Activated naive CD8-positive, alpha-beta T cell treated with anti-CD3 and anti-CD28 coated beads for 36 hours (primary cell): ENCODE measurements at places on chromosomes 1 and 21.

DNA sequence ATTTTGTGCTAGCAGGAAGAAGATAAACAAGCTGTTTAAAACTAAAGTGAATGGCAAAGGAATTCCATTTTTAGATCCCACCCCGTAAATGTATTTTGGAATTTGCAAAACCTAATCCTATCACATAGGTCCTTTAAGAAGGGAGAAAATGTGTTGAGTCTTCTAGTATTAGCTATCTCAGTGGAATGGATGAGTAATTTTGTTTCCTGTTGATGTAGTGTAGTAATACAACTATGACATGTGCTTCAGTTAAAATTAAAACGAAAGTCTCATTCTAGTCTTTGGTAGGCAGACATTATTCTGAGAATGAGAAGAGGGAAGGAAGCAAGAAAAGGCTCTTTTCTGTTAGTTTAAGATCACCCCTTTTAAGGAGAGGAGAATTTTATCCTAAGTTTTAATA lies 265.9 kb upstream of the C1orf105 start:
- no peak for DNase-seq

GRCh38 chr21:31484219-31484618 lies 140.2 kb upstream of the TIAM1 start:
- no peak for DNase-seq

DNA sequence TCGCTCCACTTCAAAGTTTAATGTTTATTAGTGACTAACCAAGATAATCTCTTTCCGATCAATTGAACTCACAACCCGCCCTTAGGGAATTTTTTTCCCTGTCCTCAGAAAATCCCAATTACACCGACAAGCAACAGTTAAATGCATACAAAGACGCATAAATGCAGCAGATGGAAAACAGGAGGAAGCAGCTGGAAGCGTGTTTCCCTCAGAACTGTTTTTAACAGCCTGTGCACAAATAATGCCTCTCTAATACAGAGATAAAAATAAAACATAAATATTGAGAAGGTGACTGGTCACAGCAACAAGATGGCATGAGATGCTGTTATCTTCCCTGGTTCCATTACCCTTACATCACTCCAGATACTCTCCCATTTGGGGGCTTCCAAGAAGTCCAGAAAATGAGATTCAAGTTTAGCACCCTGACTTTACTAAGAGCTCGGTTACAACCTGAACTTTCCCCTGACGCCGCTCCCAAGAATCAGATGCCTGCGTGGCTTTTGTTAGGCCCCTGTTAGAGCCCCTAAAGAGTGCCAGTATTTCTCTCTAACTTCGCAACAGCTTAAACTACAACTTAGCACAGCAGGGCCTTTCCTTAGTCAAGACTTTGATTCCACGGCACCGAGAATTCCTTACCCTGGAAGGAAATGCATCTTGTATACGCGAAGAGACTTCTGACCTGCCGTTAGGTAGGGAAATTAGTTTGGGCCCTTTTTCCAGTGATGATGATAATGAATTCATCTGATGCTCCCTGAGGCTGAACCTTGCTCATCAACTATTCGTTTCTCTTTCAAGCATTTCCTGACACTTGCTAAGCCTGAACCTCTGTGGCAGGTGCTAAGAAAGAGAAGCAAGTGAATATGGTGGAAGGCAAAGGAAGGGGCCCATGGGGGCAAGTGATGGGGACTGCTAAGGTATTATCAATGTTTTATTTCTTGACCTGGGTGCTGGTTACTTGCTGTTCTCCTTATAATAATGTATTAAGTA lies 137.7 kb upstream of the SMYD2 start:
- no peak for DNase-seq

- peak; percentile 38 for DNase-seq
Observed at GRCh38 chr21:43893536-43894205, 28.6 kb downstream of the AGPAT3 start.

- no peak for DNase-seq
Observed at GRCh38 chr21:36965720-36966065, 776 bp downstream of the HLCS start.

- no peak for DNase-seq
Observed at GRCh38 chr1:195481293-195481692, 1126.9 kb downstream of the KCNT2 start.

DNA sequence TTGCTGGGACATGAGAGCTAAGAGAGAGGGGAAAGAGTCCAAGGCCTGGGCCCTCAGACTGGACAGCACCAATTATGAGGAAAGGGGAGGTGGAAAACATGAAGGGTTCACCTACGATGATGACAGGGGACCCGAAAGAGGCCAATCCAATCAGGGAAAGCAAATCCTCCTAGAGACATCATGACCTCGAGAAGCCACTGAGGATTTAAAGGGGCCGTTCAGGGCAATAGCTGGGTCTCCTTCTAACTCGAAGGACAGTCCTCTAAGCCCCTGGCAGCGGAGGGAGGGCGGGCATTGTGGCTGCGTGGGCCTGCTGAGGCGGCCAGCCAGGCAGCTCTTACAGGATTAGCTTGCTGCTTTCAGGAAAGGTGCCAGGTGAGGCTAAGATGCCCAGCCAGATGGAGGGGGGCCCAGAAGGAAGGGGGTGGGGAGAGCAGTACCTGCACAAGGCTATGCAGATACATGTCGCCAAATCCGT lies 7.4 kb downstream of the MEF2D start:
- DNase-seq: no peak

GRCh38 chr1:87826681-87827251 lies 498.1 kb downstream of the LMO4 start:
- no peak for DNase-seq

GRCh38 chr1:220748936-220749335 lies 814 bp downstream of the MTARC2 start:
- DNase-seq: no peak

GRCh38 chr1:185284116-185284515 lies 32.9 kb downstream of the IVNS1ABP start:
- DNase-seq: no peak

- no peak for DNase-seq
Observed at GRCh38 chr1:204401730-204402129, 9.9 kb downstream of the PPP1R15B start.

DNA sequence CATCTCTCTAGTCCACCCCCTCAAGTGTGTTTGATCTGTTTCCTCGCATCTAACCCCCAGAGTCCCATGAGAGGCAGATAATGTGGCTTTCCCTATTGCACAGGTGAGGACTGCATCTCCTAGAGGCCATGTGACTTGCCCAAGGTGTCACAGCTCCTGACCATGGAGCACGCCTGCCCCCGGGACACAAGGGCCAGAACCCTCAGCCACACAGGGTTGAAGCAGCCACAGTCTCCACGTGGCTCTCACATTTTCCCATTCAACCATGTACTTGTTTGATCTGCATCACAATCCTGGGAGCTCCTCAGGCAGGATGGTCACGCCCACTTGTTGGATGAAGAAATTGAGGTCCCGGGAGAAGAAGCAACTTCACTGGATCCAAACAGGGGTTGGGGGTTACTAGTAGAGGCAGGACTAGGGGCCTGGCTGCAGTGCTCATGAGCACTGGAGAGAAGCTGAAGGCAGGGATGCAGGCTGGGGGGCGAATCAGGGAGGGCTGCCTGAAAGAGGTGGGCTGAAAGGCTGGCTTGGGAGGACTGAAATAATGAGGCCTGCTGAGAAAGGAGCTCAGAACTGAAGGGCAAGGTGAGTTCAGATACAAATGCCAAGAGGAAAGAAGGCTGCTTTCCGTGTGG lies 207.9 kb downstream of the PTPRU start:
- no peak for DNase-seq

DNA sequence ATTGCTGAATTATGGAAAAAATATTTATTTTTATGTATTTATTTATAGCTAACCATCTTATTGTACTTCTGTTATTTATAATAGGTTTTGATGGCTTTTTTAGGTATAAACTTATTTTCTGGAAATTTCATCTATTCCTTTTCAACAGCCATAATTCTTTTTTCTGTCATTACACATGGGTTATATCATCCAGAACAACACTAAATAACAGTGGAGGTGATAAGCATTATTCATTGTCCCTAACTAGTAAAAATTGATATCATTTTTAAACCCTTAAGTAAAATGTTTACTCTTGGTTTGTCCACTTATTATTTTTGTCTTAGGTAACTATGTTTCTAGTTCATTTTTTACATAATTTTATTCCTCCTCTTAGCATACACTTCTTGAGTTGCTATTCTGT lies 309.1 kb downstream of the USH2A start:
- no peak for DNase-seq

DNA sequence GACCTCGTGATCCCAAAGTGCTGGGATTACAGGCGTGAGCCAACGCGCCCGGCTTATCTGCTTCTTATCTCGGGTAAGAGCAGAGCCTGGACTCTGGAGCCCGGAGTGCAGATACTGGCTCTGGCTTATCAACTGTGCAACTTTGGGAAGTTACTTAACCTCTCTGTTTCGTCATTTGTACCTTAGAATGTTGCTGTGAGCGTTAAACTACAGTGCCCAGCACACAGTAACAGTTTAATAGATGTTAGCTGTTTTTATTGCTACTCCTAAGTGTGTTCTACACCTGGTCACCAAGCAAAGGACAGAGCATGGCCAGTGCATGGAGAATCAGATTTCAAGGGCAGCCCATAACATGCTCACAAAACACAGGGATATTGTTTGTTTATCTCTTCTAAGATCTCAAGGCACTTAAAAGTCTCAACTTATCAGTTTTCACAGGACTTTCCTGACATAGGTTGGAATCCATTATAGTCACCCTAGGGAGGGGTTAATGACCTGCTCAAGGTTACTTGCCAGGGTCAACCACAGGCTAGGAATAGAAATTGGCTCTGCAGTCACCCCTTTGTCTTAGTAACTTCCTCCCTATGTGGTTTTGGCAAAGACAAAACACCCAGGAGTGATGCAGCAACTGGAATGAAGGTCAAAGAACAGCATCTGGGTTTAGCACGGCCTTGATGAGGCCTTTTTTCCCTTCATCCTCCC lies 22.5 kb upstream of the SRP9 start:
- DNase-seq: no peak

DNA sequence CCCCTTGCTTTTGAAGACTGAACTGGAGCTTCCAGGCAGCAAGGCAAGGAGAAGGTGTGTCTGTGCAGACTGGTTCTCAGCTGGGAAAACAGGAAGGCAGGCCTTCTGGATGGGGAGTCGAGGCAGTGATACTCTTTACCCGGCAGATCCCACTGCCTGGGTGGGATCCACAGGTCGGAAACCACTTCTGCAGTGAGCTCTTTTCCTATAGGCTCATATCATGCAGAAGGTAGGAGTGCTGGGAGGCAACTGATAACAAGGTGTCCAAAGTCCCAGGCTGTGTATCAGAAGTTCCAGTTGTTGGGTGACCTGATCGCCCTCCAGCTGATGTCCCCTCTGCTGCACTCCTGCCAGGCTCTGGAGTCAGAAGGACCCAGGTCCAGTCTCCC lies 17.1 kb downstream of the ACOT11 start:
- no peak for DNase-seq

DNA sequence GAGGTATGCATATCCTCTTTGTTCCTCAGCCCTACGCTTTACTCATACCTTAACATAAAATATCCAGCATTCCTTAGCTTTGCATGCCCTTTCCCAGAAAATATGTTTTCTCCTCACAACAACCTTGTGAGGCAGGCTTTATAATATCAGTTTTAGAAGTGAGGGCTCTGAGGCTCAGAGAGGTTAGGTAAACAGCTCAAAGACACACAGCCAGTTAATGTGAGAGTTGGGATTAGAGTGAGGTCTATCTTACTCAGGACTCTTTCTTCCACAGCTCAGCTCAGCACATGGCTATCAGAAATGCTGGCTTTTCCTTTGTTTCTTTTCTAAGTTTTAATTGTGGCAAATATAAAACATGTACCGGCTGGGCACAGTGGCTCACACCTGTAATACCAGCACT lies 27.9 kb downstream of the CSF1 start:
- no peak for DNase-seq

DNA sequence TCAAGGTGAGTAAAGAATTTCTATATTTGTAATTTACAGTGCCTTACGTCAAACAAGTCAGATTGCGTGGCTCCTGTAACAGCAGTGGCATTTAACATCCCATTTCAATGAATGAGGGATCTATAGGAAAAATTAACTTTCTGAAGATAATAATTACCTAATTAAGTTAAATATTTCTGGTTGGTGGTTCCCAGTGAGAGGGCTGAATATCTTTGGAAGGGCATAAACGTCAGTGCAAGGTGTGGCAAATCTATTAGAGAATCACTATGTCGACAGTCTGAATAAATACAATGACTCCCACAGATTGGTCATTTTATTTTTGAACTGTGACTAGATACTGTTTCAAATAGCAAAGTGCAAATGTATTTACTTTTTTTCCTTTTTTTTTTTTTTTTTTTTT lies 80.0 kb downstream of the S1PR1 start:
- no peak for DNase-seq

DNA sequence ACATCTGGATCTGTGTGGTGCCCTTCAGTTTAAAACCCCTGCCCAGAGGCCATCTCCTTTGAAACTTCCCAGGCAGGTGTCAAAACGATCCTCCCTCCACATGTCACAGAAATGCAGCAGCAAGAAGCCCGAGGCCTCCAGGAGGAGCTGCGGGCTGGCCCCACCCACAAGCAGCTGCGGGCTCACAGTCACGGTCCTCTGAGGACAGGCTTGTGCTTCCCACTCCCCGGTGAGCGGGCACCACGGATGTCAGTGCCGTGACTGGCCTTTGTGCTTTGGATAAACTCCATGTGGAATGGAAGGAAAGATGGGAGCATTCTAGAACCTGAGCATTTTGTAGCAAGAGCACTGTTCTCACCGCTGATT lies 65.8 kb downstream of the SIK1 start:
- DNase-seq: peak; percentile 29

DNA sequence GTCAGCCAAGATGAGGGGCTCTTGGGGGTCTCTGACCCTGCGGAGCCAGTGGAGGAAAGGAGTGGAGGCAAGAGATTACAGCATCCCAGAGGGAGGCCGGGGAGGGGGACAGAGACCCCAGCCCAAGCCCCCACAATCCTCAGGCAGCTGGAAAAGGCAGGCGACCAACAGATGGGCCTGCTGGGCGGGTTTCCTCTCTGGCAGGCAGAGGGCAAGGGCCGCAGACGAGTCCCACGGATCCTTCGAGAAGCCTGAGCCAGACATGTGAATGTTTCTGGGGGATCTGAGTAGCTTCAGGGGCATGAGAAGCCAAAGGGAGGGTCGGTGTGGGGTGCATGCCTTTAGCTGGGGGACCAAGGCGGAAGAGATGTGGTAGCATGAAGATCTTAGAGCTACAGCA lies 2.1 kb upstream of the PLEKHA6 start:
- DNase-seq: no peak

- DNase-seq: no peak
Observed at GRCh38 chr1:40392221-40392620, 18.7 kb downstream of the SMAP2 start.

GRCh38 chr1:228872080-228872479 lies 136.8 kb downstream of the RHOU start:
- no peak for DNase-seq

- no peak for DNase-seq
Observed at GRCh38 chr21:44305691-44306090, 5.8 kb downstream of the PFKL start.

GRCh38 chr1:8525558-8526275 lies 207.8 kb downstream of the SLC45A1 start:
- peak; percentile 73 for DNase-seq

- no peak for DNase-seq
Observed at GRCh38 chr1:95221306-95221705, 12.7 kb upstream of the RWDD3 start.

GRCh38 chr1:201554789-201555592 lies 16.1 kb downstream of the NAV1 start:
- no peak for DNase-seq
